B cell (primary cell): ENCODE measurements at places on chromosomes 4 and X. TPM values are rescaled to one million over a fixed set of nuclear protein-coding genes. Genes with fewer than 3 reads are reported as not detected.

DNA sequence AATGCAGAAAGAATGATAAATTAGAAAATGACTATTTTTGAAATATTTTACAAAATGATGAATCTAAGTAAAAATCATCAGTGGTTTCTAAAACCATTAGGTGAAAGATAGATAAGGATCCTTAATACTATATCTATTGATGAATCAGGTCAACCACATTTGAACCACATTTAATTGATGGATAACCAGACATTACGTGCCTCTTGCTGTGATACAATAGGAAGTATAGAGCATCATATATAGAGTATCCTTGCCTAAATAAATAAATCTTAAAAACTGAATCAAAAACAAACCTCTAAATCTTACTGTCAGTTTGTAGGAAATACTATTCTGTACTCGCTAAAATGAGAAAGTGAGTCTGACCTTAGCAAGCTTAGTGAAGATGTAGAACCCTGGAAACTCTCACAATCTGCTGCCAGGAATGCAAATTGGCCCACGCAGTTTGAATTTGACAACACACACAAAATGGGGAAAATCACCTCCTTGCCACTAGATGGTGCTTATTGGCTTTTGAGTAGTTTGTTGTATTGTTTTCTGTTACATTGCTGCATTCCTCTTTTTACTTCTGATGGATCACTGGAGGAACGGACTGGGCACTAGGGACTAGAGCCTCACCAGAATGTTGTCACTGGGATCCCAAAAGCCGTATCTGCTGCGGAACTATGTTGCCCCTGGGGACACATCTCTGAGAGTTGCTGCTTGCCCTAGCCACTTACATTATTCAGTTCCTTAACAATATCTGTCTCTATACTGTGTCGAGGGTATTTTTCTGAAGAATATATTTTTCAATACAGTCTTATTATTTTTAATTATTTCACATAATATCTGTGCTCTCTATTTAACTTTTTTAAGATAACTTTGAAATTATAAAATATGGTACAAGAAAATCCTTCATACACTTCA lies 25.4 kb upstream of the SLAIN2 start:
- H3K36me3 ChIP-seq, result no peaks in the 10 kb centered on the region
- DNase-seq, result peak; percentile 57
- no peak overlapping the region for H3K27ac ChIP-seq
- H3K4me3 ChIP-seq, result no peak overlapping the region

GRCh38 chrX:20263474-20263873 lies 3.2 kb downstream of the RPS6KA3 start:
- DNase-seq, result peak; percentile 72
- no peaks in the 10 kb centered on the region for H3K27me3 ChIP-seq
- peak overlapping the region; percentile 78 for H3K27ac ChIP-seq
- H3K36me3 ChIP-seq, result peaks cover 2% of the 10 kb centered on the region

GRCh38 chr4:47498899-47499298 lies 13.8 kb downstream of the ATP10D start:
- no peaks in the 10 kb centered on the region for H3K36me3 ChIP-seq
- peak overlapping the region; percentile 85 for H3K27ac ChIP-seq
- no peak overlapping the region for H3K4me3 ChIP-seq
- DNase-seq, result no peak
- no peaks in the 10 kb centered on the region for H3K27me3 ChIP-seq
- H3K4me1 ChIP-seq, result peaks cover 47% of the 10 kb centered on the region

DNA sequence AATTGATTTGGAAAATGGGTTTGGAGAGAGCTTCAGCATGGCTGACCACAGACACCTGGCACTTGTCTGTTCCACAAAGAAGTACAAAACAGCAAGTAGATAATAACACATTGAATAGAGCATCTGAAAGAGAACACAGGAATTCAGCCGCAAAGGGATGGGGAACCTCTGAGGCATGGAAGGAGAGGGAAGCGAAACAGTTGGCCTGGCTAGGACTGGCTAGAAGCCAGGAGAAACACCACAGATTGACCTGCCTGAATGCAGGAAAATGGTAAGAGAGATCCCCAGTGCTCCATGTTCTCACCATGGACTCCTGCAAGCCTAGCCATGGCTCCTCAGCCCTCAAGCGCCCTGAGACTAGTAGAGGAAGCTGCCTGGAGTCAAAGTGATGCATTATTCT lies 169.7 kb upstream of the SH3RF1 start:
- no peak overlapping the region for H3K4me3 ChIP-seq
- no peaks in the 10 kb centered on the region for H3K27me3 ChIP-seq
- H3K27ac ChIP-seq, result no peak overlapping the region
- peaks cover 4% of the 10 kb centered on the region for H3K36me3 ChIP-seq

GRCh38 chr4:145248971-145249370 lies 68.6 kb upstream of the OTUD4 start:
- DNase-seq, result no peak
- peaks cover 6% of the 10 kb centered on the region for H3K27me3 ChIP-seq
- no peak overlapping the region for H3K27ac ChIP-seq
- no peaks in the 10 kb centered on the region for H3K36me3 ChIP-seq
- H3K4me1 ChIP-seq, result no peaks in the 10 kb centered on the region
- H3K4me3 ChIP-seq, result no peak overlapping the region

DNA sequence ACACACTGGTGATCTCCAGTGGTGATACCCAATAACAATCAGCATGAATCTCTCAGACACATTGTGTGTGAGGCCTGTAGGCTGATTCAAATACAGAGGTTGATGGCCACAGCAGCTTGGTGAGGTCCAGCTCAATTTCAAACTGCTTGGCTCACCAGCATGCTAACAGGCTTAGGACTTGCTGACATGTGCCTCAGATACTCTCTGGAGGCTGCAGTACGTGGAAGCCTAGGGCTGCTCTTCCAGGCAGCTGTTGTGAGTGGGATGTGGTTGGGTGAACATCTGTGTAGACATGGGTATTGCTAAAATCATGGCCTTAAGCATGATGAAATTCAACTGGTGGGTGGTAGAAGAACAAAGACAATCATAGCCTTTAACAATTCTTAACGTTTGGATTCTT lies 4.3 kb downstream of the CXCL9 start:
- no peak overlapping the region for H3K4me3 ChIP-seq
- H3K4me1 ChIP-seq, result no peaks in the 10 kb centered on the region
- no peak for DNase-seq

GRCh38 chr4:155543126-155543765 lies 123.4 kb upstream of the GUCY1A1 start:
- H3K4me3 ChIP-seq, result no peak overlapping the region
- no peak for DNase-seq
- no peaks in the 10 kb centered on the region for H3K4me1 ChIP-seq
- no peaks in the 10 kb centered on the region for H3K27me3 ChIP-seq
- H3K36me3 ChIP-seq, result no peaks in the 10 kb centered on the region

DNA sequence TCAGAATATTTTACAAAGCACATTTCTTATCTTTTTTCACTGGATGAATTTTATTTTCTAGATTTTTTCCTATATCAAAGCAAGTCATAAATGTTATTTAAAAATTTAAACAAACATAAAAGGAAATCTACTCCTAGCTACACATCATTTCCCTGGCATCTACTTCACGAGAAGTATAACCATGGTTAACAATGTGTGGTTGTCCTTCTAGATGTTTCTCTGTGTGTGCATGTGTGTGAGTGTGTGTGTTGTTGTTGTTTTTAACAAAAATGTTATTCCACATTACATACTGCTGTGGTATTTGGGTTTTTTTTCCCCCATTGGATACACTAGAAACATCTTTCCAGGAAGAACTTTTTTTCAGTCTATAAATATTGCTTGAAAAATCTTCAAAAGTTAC lies 103.1 kb downstream of the CHIC2 start:
- H3K4me1 ChIP-seq, result no peaks in the 10 kb centered on the region
- H3K4me3 ChIP-seq, result no peak overlapping the region
- no peak overlapping the region for H3K27ac ChIP-seq
- H3K27me3 ChIP-seq, result no peaks in the 10 kb centered on the region
- no peak for DNase-seq

- no peaks in the 10 kb centered on the region for H3K36me3 ChIP-seq
- H3K27ac ChIP-seq, result no peak overlapping the region
- no peaks in the 10 kb centered on the region for H3K4me1 ChIP-seq
- H3K4me3 ChIP-seq, result no peak overlapping the region
These were observed 56.4 kb upstream of the MAP3K15 start for GRCh38 chrX:19571711-19572110.

DNA sequence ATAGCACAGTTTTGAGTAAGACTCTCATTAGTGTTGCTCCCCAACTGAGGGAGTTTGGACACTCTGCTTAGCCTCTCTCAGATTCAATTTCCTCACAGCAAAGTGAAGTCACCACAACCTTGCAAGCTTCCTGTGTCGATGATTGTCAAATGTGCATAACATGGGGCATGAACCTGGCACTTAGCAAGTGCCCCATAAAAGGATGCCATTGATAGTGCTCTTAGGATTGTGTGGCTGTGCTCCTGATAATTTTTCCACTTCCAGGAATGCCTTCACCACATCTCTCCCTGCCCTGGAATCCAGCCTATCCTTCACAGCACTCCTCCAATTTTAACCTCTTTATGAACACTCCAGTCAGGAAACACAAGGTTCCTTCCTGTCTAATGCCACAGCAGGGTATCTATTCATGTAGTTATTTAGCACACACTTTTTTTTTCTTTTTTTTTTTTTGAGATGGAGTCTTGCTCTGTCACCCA lies 309.4 kb downstream of the PPP3CA start:
- H3K4me1 ChIP-seq, result no peaks in the 10 kb centered on the region
- H3K4me3 ChIP-seq, result no peak overlapping the region
- H3K36me3 ChIP-seq, result peaks cover 50% of the 10 kb centered on the region
- H3K27me3 ChIP-seq, result no peaks in the 10 kb centered on the region

DNA sequence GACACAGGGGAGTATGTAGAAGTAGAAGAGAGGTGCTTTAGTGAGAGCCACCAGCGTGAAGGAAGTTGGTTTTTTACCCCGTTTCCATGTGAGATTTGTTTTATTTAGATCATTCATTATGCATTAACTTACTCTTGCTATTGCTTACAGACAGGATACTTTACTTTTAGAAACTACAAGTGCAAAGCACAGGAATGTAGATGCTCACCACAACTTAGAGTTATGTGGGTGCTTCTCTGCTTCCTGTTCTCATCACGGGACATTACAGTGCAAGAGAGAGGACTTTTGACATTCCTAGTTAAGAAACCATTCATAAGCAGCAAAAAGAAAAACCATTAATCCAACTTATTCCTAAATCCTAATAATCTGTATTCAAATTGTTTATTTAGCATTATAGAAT lies 25.6 kb upstream of the SPANXD start:
- H3K4me1 ChIP-seq, result no peaks in the 10 kb centered on the region
- H3K27me3 ChIP-seq, result no peaks in the 10 kb centered on the region
- H3K36me3 ChIP-seq, result no peaks in the 10 kb centered on the region
- H3K4me3 ChIP-seq, result no peak overlapping the region

DNA sequence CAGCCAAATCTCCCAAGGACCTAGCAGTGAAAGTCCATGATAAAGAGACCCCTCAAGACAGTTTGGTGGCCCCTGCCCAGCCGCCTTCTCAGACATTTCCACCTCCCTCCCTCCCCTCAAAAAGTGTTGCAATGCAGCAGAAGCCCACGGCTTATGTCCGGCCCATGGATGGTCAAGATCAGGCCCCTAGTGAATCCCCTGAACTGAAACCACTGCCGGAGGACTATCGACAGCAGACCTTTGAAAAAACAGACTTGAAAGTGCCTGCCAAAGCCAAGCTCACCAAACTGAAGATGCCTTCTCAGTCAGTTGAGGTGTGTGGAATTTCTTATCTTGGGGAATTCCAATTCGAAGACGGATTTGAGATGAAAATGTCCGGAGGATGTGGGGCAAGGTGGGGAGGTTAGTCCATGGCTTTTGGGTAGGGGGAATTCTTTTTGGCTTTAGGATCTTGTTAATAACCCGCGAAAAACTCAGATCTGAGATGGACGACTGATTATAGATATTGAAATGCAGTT lies 112.5 kb downstream of the AFF1 start:
- H3K36me3 ChIP-seq, result no peaks in the 10 kb centered on the region
- no peak overlapping the region for H3K4me3 ChIP-seq
- no peak for DNase-seq

- no peaks in the 10 kb centered on the region for H3K36me3 ChIP-seq
- H3K4me1 ChIP-seq, result no peaks in the 10 kb centered on the region
- no peaks in the 10 kb centered on the region for H3K27me3 ChIP-seq
- DNase-seq, result no peak
- no peak overlapping the region for H3K27ac ChIP-seq
These were observed 166.8 kb downstream of the SHROOM3 start for GRCh38 chr4:76601791-76602190.

GUCY1B1 gene
- total RNA-seq, result 0.10 and 0.19 TPM in 2 replicates

DCAF8L1 gene
- not detected in 2 replicates for total RNA-seq

LRP2BP gene
- 1.6 and 1.7 TPM in 2 replicates for total RNA-seq

BEX2 gene
- total RNA-seq, result 15.9 and 17.9 TPM in 2 replicates

PAGE4 gene
- total RNA-seq, result not detected in 2 replicates
